Upper lobe of left lung (tissue), 6 donors: ENCODE measurements at places on chromosomes 4 and X.

- DNase-seq: no peak
These were observed 5.2 kb upstream of the TCEANC start for GRCh38 chrX:13647709-13648212.

DNA sequence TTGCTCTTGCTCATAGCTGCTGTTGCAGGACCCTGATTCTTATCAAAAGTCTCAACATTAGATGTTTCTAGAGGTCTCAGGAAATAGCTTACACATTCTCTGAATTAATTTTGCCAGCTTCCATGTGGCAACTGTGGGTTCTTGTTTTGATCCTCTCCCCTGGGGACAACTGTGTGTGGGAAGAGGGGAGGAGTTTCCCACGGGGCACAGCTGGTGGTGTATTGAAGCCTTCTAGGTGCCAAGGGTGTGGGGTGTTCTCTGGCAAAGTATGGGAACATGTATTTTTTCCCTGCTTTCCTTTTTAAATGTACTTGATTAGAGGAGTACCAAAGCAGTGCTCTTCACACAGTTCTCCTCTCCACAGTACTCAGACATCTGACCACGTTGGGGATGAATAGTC, 212.7 kb downstream of the RPA4 start:
- no peak for DNase-seq

- no peak for DNase-seq
These were observed 11.8 kb downstream of the DAPP1 start for GRCh38 chr4:99828477-99828876.

DNA sequence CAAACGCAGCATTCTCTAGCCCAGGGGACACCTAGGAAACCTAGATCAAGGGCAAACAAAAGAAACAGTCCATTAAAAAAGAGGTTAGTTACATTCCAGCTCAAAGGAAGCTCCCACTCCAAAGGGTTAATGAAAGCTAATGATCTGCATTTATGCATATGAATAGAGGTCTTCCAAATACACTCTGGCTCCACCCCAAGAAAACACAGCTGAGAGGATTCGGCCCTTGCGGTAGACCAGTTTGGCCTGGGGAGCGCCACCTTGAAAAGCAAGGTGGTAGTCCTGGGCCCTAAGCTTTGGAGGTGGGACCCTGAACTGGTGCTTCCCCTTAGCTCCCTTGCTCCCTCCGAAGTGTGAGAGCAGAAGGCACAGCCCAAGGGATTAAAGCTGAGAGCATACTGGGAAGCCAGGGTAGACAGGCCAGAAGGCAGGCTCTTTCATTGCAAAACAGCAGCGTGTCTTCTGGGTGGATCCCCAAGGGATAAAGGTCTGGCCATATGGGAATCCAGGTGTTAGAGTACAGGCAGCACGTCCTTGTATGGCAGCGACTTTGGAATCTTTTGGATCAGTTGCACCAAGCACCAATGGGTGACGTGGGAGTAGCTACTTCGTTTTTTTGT, 3.7 kb downstream of the GABRQ start:
- DNase-seq: no peak

GRCh38 chrX:39260965-39261364, 459.7 kb downstream of the MID1IP1 start:
- DNase-seq: no peak

DNA sequence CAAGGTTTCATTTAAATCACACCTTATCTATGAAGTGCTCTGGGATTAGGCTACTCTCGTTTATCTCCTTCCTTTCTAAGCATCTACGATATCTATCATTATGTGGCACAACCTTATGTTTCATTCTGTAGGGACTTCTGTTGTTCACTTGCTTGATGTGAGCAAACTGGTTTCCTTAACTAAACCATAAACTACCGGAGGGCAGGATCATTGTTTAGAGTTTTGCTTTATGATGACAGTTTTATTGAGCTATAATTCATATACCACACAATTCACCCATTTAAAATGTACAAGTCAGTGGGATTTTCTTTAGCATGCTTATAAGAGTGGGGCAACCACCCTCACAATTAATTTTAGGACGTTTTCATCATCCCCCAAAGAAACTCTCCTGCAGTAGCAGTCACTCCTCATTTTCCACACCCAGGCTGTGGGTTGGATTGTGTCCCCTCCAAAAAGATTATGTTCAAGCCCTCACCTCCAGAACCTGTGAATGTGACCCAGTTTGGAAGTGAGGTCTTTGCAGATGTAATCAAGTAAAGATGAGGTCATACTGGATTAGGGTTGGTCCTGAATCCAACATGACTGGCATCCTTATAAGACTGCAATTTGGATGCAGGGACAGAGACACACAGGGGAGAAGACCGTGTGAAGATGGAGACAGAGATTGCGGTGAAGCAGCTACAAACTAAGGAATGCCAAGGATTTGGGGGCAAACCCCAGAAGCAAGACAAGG, 42.1 kb upstream of the SH3RF1 start:
- no peak for DNase-seq

DNA sequence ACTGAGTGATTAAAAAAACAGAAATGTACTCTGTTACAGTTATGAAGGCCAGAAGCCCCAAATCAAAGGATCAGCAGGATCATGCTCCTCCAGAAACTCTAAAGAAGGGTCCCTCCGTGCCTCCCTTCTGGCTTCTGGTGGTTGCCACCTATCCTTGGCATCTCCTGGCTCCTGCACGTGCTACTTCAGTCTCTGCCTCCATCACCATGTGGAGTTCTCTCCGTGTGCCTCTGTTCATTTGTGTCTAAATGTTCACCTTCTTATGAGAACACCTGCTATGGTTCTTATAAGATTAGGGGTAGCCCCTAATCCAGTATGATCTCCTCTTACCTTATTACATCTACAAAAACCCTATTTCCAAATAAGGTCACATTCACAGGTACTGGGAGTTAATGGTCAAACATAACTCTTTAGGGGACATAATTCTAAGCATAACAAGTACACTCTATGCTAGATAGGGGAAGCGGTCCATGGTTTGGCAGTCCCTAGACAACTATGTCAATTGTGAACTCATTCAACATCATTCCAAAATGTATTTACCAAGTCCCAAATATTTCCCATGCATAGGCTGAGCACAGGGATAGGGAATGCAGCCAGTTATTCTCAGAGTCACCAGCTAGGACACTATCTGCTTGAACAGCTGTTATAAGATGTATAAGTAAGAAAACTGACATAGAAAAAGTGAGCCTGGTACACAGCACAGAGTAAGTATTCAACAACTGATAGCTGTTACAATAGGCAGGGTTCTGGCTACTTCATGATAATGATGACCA, 295.5 kb upstream of the BOD1L1 start:
- DNase-seq: no peak

- no peak for DNase-seq
These were observed 126.3 kb downstream of the NEK1 start for GRCh38 chr4:169485791-169486742.

GRCh38 chr4:150323406-150324325, 245.4 kb downstream of the DCLK2 start:
- no peak for DNase-seq

DNA sequence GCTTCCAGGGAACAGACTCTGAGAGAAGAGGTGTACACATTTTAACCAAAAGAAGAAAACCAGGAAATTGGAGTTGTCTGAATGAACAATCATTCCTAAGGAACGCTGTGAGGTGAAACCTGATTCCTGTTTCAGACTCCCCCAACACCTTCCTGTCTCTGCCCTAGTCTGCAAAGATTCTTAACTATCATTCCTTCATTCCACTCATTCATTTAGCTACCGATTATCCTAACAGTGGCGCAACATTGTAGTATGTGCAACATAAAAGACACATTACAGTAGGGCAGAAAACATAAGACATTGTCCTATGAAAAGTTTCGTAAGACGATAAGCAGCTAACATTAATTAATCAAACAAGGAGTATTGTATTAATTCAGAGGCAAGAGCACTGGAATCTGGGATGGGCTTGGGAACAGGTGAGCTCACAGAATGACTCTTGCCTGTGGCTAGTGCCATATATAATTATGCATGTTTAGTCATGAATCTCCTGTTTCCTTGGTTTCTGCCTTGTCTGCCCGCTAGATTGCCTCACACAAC, 23.8 kb upstream of the ADH7 start:
- DNase-seq: no peak

GRCh38 chr4:131974730-131975129, 1174.4 kb upstream of the PCDH10 start:
- no peak for DNase-seq

GRCh38 chr4:97500423-97500822, 642.9 kb downstream of the STPG2 start:
- no peak for DNase-seq

GRCh38 chr4:623914-624566, 1.3 kb upstream of the PDE6B start:
- DNase-seq: no peak

GRCh38 chr4:173194157-173194556, 25.5 kb downstream of the GALNT7 start:
- DNase-seq: no peak

DNA sequence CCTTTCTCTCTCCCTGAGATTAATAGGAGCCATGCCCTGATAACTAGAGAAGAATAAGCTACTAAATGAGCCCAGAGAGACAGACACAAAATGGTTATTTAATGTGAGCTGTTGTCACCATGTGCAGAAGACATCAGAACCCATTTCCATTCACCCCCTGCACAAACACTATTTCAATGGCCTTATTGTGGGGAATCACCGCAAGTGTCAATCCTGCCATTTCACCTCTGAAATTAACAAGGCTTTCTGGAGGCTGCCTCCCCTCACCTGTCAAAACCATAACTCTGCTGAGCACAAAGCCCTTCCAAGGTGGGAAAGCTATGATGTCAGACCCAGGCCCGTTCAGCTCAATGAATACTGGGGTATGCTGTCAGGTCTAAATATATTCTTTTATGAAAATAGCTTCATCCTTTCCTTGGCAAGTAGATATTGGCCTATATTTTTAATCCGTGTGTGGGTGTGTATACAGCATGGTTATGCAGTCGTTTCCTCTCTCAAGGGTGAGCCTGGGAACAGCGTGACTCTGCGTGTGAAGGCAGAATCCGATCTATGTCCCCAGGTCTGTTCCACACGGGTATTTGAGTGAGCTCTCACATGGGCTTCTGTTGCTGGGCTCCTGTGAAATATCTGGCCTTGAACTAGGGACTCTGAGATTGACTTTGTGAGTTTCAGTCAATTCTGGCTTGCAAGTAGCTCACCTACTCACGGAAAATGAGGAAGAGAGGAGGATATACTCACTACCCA, 266.3 kb downstream of the FBXW7 start:
- no peak for DNase-seq

GRCh38 chrX:1502241-1502640, 34.7 kb downstream of the P2RY8 start:
- no peak for DNase-seq

GRCh38 chrX:140502491-140503237, 2.2 kb downstream of the SOX3 start:
- DNase-seq: no peak

DNA sequence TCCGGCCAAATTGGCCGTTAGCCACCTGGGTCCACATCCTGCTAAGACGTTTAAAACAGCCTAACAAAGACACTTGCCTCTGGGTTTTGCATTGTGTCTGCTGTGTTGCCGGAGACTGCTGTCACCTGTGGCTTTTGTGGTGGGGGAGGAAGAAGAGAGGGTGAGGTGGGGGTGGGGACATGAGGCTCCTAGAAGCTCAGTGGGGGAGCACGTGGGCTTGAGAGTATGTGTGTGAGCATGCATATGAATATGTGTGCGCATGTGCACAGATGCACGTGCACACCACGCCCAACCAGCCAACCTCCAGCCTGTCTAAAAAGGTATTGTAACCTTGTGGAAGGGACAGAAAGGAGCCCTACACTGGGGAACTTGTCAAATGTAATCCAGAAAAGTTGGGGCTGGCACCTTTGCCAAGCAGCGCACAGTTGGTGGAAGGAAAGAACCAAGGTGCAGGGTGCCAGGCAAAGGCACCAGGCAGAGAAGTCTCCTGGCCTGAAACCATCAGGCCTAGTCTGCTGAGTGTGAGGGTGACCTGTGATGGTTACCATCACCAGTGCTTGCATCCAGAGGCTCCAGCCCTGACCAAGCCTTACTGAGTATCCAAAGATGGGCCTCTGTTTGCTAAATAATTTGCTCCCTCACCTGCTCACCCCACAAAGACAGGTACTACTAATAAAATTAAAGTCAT, 10.1 kb upstream of the SASH3 start:
- DNase-seq: no peak
